ENCODE measurements at places on chromosomes 2 and 18.

DNA sequence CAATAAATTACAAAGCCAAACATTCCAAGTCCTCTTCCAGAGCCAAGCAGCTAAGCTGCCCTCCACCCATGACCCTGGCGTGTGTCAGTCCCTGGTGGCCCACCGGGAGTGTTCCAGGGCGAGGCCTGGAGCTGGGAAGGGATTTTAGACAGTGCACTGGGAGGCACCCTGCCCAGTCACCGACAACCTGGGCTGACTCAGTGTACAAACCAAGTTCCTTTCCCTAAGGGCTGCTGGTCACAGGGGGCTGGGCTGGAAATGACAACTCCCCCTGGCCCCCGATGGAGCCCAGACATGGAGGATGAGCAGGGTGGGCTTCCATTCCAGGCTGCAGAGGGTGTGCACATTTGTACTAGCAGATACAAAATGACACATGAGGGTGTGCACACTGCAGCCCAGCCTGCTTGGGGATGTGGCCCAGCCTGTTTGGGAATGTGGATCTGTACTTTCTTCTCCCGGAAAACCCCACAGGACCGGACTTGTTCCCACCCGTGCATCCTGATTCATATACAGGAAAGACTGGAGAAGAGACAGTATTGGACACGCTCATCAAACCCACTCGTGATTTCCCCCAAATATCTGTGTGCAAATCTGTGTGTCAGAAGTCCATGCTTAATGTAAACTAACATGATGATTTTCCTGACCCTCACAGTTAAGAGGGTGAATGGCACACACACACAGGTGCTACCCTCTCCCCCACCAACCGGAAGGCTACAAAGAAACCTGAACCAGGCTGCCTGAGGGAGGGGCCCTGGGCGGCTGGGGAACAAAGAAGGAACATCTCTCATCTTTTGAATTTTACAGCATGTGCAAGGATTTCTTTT, 58.9 kb downstream of the NDUFA10 start:
- no peak for DNase-seq

- DNase-seq, result no peak
Observed at GRCh38 chr18:33804258-33804657, 226.2 kb downstream of the ASXL3 start.

- no peak for DNase-seq
Observed at GRCh38 chr2:173982182-173982714, 17.1 kb upstream of the SP3 start.

DNA sequence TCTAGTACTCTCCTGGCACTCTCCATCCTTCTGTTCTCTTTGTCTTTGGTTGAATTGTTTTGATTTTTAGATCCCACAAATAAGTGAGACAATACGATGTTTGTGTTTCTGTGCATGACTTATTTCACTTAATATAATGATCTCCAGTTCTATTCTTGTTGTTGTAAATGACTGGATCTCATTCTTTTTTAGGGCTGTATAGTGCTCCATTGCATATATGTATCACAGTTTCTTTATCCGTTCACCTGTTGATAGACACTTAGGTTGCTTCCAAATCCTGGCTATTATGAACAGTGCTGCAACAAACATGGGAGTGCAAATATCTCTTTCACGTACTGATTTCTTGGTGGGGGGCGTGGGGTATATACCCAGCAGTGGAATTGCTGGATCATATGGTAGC, 245.0 kb downstream of the ADCYAP1 start:
- DNase-seq, result no peak

DNA sequence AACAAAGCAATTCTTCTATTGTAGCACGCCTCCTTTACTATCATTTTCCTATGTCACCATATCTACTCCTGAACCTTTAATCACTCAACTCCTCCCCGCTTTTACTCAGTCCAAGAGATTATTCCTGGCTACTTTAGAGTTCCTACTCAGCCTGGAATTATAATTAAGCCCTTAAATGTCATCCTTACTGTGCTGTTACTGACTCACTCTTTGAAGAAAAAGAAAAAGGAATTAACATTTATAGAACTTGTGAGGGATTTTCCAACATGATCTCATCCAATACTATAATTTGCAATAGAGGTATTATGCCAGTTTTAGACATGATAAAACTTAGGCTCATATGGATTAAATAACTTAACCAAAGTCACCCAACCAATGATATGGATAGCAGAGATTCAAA, 61.7 kb downstream of the CCDC88A start:
- DNase-seq, result no peak

DNA sequence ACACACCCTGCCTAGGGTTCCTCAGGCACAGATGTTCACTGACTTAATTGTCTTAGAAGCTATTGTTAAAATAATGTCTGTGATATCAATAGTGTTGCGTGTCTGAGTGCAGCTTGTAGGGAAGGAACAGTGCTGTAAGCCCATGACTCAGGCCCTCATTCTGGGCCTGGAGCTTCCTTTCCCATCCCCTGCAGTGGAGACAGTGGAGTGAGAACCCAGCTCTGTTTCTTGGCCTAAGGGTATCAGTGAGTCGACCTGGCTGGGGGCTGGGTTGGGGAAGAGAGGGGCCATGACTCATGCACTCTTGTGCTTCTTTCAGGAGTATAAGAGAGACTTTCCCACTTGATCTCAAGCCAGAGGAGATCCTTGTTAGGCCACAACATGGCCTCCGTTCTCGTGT, 106.8 kb downstream of the HRH4 start:
- DNase-seq, result no peak

GRCh38 chr2:75064691-75065396, 106.4 kb downstream of the POLE4 start:
- DNase-seq, result no peak

DNA sequence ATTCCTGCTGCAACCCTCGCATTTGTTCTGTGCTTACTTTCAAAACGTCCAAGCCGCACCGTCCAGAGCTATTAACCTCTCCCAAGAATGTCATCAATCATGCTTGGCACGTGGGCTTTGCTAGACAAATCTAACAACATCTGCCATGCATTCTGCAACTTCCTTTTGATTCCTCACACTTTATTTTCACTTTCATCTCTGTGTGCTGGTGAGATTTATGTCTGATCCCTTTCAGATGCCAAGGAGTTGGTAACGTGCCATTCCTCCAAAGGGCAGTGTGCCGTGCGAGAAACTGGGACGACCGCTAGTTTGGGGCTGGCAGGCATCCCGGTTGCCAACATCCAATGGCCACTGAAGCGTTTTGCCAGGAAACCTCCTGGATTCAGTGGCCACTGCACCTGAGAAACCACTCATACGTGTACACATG, 230.0 kb upstream of the PARD3B start:
- no peak for DNase-seq

- no peak for DNase-seq
Observed at GRCh38 chr2:234289834-234290590, 206.9 kb downstream of the ARL4C start.

DNA sequence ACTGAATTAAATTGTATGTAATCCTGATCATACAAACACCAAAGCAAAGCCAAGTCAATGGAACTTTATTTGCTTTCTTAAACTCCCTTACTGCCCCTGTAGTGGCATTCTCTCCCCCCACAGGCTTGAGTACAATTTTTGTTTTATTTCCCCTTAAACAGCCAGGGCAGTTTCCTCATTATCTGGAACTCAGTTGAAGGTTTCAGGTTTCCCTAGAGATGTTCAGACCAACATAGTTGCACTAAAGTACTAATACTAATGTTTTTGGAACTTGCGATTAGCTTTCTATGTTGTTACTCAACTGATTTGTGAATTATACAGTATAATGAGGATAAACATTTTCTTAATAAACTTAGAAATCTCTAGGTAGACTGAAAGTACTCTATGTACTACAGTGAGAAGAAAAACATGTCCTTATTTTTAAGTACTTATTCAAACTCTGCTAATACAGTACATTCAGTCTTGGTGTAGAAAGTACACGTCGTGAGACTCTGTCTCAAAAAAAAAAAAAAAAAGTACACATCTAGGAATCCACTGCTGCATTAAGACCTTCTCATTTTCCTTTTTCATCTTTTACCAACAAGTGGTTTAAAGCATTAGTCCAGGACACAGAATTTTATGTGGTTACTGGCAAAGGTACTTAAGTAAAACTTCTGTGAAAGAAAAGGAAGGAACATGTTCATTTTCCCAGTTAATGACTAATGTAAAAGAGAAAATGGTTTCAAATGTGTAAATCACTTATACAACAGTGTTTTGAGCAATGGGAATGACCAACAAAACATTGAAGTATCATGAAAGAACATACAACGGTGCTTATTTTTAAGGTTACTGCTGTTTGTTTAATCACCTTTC, 209.5 kb upstream of the SMAD7 start:
- no peak for DNase-seq

GRCh38 chr2:128715360-128715759, 396.7 kb upstream of the HS6ST1 start:
- DNase-seq, result no peak

DNA sequence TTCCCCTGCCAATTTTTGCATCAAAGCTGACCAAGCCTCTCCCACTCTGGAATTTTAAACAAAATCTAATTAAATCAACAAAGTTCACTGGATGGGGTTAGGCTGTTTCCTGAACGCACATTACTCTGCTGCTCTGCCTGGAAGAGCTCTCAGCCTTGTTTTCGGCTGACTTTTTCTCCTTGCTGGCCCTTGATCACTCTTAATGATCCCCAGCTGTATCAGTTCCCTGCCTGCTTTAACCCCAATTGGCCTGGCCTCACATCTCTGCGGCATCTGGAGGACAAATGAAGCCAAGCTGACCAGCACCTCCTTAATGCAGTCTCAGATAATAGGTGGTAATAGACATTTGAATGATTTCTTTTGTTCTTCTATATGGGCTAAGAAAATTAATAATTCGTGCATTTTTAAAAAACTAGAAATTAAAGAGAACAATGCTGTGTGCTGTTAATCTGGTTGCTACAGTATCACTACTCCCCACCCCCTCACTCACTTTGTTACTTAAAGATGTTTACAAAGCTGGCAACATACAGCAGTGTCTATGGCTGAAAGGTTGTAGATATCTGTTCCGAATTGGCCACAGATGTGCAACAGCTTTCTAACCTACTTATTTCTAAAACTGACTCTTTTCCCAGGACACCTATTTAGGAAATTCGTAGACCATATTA, 415.2 kb upstream of the KCNH7 start:
- no peak for DNase-seq

DNA sequence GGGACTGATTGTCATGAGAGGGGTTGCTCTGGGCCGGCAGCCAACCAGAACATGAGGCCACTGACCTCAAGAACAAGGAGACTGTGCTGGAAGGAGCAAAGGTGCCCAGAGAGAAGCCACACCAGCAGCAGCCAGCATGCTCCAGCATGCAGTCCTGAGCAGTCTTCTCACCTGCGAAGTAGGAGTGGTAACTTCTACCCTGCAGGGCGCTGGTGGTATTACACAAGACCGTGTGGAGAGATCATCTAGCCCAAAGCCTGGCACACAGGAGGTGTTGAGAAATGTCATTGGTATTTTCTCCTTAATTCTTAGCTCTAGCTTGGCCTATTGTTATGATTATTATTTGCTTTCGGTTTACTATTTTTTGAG, 132.7 kb downstream of the TSN start:
- DNase-seq, result no peak

GRCh38 chr18:67260841-67261240, 255.7 kb downstream of the DSEL start:
- DNase-seq, result no peak

DNA sequence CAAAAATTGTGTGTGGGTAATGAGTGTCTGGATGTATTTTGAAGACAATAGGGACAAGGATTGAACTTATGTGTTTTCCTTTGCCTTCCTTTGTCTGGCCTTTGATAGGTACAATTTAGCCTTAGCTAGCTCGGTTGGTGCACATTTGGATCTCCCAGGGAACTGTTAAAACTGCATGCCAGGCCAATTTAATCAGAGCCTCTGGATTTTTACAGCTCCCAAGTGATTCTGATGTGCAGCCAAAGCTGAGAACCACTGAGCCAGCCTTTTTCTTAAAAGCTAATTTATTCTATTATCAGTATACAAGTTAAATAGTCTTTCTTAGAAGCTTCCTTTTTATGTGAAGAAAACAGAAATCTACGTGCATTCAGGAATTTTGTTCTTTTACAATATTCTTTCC, 25.0 kb downstream of the PLEK start:
- DNase-seq, result no peak

DNA sequence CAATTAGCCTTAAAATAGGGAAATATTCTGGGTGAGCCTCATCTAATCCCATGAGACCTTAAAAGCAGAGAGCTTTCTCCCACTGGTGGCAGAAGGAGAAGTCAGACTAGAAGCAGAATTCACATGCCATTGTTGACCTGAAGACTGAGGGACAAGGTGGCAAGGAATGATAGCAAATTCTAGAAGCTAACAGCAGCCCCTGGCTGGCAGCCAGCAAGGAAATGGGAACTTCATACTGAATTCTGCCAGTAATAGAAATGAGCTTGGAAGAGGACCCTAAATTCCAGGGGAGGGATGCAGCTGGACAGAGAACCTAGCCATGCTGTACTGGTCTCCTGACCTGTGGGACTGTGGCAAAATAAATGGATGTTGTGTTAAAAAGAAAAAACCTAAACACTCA, 19.5 kb downstream of the B3GNT7 start:
- DNase-seq, result no peak

DNA sequence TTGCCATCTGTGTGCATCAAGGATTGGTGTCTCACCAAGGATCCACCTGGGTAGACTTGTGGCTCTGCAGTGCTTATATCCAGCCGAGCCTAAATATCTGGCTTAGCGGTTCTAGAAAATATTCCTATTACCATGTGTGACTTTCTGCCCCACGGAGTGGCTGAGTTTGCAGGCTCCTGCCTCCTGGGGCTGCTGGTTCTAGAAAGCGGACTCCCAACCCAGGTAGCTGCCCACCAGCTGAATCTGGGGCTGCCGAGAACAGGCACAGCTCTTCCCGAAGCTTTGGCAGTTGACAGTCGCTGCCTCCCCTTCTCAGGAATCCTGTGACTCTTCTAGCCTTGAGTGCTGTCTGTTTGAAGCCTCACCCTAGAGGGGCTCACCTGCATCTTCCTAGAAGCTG, 104.6 kb downstream of the TPGS2 start:
- no peak for DNase-seq

Data from NCI-H187 treated with DMSO at 0.1 percent for 48 hours (cell line).